ENCODE measurements at places on chromosomes 3 and 15.

- DNase-seq, result no peak
Observed at GRCh38 chr3:117404730-117405129, 695.2 kb downstream of the TUSC7 start.

GRCh38 chr15:38793206-38793810 lies 228.7 kb upstream of the RASGRP1 start:
- no peak for DNase-seq

GRCh38 chr15:51668446-51668845 lies 12.9 kb upstream of the SCG3 start:
- no peak for DNase-seq

DNA sequence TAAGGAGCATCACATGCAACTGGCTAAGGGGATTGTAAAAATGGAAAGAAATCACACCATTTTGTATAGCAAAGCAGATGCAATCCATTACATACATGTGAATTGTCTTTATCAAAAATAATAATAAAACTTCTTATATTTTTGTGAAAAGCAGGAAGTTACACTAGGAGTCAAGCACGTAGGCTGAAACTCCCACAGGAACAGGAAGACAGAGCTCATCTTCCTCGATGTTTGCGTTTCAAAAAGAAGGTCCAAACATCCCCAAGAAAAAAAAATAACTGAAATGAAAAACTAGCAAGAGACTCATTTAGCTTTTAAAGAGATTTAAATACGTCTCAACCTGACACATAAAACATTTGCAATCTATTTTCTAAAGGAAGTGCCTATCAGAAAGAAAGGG lies 106.6 kb downstream of the TGFBR2 start:
- DNase-seq, result no peak

DNA sequence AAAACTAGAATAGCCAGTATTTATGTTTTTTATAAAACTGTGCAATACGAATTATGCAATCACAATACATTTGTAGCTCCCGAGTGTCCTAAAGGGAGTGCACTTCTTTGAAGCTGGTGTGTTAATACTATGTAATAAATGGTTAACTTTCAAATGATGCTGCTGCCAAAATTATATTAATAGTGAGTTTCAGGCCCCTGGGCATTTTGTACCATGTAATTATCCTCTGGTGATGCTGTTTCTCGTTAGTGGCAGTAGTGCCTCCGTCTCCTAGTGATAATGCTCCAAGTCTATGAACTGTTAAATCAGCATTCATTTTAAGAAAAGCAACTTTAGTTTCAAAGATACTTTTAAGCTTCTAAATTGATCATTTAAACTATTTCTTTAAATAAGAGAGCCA lies 132.7 kb upstream of the BHLHE40 start:
- no peak for DNase-seq

GRCh38 chr15:87902772-87903426 lies 353.6 kb downstream of the NTRK3 start:
- no peak for DNase-seq

Data from NCI-H1694 (cell line).